ENCODE measurements at places on chromosomes 16 and 17.
A peak's percentile ranks its signal among the peaks of the same experiment; 100 is the strongest.

GRCh38 chr16:90044111-90044551 lies 24.9 kb upstream of the DBNDD1 start:
- H3K27me3 ChIP-seq = no peaks in the 10 kb centered on the region
- H3K27ac ChIP-seq = no peak overlapping the region
- no peak for DNase-seq
- peaks cover 5% of the 10 kb centered on the region for H3K36me3 ChIP-seq
- H3K4me3 ChIP-seq = no peak overlapping the region

- no peaks in the 10 kb centered on the region for H3K27me3 ChIP-seq
- H3K4me1 ChIP-seq = peaks cover 17% of the 10 kb centered on the region
- peak overlapping the region; percentile 71 for H3K4me3 ChIP-seq
- no peak for DNase-seq
Observed at GRCh38 chr17:75271955-75272847, 1.2 kb upstream of the MIF4GD start.

GRCh38 chr16:86256995-86257394 lies 253.3 kb upstream of the FOXF1 start:
- no peaks in the 10 kb centered on the region for H3K36me3 ChIP-seq
- H3K27ac ChIP-seq = no peak overlapping the region
- H3K27me3 ChIP-seq = peaks cover 55% of the 10 kb centered on the region
- no peaks in the 10 kb centered on the region for H3K4me1 ChIP-seq
- H3K4me3 ChIP-seq = no peak overlapping the region

DNA sequence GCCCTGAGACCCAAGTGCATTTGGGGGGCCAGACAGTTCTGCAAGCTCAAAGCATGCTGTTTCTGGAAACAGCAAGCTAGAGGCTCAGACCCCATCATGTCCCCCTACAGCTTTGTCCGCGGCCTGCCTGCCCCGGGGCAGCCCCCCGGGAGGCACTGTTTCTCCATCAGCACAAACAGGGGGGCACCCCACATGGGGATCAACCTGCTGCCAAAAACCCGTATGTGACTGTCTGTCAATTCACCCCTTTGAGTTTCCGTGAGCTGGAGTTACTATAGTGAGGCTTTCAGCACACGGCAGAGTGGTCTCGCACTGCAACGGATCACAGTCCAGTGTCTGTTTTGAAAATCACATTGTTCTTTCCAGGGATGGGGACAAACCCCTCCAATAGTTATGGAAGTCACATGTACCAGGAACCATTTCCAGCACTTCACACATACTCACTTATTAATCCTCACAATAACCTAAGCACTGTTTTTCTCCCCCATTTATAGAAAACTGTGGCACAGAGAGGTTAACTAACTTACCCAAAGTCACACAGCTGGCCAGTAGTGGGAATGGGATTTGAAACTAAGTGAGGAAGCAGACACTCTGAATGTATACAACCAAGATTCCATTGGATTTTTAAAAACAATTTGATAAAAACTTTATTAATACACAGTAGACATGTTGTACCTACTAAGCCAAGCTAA lies 269.0 kb downstream of the C16orf95 start:
- DNase-seq = no peak
- no peaks in the 10 kb centered on the region for H3K36me3 ChIP-seq
- peaks cover 22% of the 10 kb centered on the region for H3K27me3 ChIP-seq
- no peak overlapping the region for H3K4me3 ChIP-seq

DNA sequence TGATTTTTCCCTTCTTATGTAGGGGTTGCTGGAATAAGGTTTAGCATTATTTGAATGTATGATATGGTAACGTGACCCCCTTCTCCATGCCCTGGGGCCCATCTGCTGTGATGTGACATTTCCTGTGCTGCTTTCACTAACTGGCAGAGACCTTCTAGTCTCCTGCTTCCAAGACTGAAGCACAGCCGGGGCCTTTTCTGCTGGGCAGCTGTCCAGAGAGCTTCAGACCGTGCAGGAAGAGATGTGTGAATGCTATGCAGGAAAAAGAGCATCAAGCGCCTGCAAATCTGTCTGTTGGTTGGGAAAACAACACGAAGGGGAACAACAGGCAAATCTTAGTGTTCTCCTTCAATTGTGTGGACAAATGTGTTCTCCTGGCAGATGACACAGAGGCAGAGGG lies 128.5 kb downstream of the SPACA3 start:
- H3K36me3 ChIP-seq = no peaks in the 10 kb centered on the region
- no peak overlapping the region for H3K4me3 ChIP-seq
- peaks cover 4% of the 10 kb centered on the region for H3K4me1 ChIP-seq
- no peak for DNase-seq

DNA sequence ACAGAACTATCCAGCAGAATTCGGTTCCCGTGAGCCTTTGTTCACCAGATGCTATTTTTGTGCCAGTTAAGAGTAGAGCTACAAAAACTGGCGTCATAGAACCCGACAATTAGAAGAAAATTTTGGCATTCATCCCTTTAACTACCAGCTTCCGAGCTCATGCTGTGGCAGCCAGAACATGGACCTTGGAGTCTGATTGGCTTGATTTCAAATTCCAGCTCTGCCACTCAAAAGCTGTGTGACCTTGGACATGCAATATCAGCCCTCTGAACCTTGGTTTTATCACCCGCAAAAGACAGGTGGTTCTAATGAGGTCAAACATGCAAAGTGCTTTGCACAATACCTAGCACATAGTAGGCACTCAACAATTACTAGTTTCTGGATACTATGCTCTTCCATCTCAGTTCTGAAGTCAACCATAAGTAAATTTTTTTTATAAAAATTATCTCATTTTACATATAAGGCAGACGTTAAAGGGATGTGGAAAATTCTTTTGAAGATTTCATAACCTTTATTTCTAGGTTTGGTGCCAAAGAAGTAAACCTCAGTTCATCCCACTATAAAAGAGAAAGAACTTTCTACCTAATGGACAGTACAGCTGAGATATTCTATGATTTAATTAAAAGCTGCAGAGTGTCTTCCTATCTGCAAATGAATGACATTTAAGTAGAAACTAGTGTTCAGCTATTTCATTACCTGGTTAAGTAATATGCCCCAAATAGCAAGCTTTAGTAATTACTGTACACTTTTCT lies 331.5 kb downstream of the HAPSTR1 start:
- H3K27ac ChIP-seq = no peak overlapping the region
- DNase-seq = no peak
- no peaks in the 10 kb centered on the region for H3K36me3 ChIP-seq
- H3K4me1 ChIP-seq = no peaks in the 10 kb centered on the region
- peaks cover 28% of the 10 kb centered on the region for H3K27me3 ChIP-seq
